ENCODE measurements at places on chromosomes 4 and X.

DNA sequence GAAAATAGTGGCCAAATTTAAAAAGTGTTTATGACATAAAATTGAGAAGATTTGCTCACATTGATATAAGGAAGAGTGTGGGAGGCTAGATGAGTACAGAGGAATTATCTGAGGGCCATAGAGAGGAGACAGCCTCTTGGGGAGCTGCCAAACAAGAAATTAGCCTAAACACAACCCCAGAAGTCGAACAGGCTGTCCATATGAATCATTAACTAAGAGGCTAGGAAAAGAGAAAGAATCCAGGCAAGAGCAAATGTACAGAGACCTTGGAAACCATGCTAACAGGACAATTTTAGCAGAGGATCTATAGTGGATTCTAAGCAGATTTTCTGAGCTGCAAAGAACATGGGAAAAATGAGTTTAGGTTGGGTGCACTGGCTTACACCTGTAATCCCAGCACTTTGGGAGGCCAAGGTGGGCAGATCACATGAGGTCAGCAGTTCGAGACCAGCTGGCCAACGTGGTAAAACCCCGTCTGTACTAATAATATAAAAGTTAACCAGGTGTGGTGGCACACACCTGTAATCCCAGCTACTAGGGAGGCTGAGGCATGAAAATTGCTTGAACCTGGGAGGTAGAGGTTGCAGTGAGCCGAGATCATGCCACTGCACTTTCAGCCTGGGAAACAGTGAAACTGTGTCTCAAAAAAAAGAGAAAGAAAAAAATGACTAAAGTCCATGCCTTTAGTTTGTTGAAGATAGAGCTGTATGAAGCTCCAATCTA, 76.1 kb downstream of the NWD2 start:
- no peak for DNase-seq

- no peak for DNase-seq
Observed at GRCh38 chr4:76226418-76226817, 12.8 kb upstream of the SCARB2 start.

DNA sequence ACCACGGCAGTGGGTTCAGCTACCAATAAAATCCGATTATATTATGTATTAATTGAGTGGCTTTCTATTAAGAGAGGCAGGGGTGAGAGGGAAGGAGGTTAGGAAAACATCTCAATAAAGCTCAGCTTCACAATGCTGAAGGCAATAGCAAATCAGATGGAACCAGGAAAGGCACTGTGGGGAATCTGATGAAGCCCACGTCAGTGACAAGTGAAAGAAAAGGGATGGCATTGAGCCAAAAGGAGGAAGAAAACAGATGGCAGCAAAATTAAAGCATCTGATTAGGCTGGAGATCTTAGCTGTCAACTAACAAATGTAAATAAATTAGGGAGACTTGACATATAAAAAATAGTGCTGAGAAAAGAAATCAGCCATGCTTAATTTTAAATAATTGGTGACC, 180.9 kb downstream of the RASL11B start:
- no peak for DNase-seq

DNA sequence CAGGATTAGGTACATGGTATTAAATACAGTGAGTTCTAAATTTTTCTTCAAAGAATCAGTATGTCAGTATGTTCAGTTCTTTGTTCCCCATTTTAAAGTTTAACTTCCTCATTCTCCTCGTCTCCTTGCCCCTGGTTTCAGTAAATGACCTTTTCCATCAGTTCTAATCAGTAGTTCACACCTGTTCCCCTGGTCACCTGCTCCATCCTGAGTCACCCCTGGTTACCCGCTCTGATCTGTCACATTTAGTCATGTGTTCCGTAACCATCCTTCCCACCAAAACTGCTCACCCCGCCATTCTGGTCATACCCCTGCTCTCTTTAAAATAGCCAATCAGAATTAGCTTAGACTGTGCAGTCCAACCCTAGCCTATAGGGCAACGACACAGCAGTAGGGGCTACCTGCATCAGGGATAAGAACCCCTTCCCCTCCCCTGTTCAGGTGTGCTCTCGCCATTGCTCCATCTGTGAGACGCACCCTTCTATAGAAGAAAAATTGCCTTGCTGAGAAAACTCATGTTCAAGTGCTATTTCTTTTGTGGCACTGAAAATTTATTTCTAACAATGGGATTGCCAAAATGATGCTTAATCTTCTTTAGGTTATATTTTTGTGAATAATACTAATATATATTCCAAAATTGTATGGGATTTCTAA, 181.3 kb downstream of the OR13H1 start:
- no peak for DNase-seq

DNA sequence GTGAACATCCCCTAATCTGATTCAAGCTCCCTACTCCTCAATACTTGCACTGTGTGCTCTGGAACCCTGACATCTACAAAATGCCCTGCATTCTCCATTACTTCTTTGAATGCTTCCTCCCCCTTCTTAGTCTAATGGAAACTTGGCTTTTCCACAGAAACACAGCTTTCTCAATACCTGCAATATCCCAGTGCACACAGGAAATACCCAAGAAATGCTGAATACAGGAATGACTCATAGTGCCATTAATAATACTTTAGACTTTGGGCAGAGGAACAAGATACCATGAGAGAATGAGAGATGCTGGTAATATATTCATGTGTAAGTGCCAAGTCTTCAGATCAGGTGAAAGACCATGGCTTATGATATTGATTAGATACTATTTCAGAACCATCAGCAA, 5.6 kb downstream of the QRFPR start:
- no peak for DNase-seq

DNA sequence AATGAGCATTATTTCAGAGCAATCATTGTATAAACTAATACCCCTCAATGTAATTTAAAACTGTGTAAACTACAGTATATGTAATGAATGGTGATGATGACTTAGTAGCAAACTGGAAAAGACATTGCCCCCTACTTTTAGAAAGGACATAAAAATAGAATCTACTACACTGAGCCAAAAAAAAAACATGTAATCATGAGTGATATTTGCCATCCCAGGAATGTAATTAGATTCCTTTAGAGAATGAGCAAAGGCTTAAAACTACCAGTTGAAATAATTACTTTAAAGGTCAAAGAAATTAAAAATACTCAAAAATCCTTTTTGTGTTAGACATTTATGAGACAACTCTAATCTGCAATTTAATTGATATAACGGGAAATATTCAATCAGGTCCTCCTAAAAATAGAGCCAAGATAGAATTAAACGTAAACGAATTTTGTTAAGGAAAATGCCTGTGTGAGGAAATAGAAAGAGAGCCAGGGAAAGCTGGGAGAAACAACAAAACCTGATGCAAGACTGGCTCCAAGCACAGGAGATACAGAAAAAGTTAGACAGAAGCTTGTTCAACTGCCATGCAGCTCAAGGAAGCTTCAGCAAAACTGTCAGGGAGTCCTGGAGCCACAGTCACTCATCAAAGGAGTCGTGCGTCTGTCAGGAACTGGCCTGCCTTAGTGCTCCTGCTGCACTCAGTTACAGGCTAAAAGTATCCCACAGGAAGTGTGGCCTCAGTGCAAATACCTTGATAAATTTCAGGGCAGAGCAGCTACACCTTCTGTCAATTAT, 655.7 kb upstream of the INTU start:
- DNase-seq: no peak

Measured in caudate nucleus (tissue), 63 donors.